ENCODE measurements at places on chromosomes 4 and X.

DNA sequence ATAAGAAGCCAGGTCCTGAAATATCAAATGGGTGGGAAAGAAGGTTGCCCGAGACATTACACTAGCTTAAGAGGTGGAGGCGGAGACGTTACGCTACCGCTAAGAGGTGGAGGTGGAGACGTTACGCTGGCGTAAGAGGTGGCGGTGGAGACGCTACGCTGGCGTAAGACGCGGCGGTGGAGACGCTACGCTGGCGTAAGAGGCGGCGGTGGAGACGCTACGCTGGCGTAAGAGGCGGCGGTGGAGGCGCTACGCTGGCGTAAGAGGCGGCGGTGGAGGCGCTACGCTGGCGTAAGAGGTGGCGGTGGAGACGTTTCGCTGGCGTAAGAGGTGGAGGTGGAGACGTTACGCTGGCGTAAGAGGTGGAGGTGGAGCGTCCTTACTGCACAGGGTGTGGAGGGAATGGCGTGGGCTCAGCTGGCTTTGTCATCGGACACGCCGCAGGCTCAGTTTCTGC, 12.8 kb downstream of the CYP4V2 start:
- no peak for DNase-seq

DNA sequence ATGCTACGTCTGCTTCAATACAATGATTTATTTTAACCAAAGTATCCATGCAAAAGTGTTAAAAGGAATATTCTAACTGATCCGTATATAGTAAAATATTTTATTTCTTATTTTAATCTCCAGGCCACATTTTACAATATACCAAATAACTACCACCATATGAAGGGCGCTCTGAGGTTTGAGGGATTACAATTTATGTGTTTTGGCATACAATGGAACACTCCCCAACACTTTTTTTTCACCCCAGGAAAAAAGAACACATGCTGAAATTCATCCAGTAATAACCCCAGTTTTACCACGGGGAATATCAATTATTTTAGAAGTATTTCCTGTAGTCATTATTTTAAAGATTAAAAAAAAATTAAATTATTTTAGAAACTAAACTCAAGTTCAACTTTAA, 65.4 kb downstream of the APBB2 start:
- DNase-seq = no peak

GRCh38 chr4:4990857-4991540, 28.3 kb downstream of the CYTL1 start:
- no peak for DNase-seq

DNA sequence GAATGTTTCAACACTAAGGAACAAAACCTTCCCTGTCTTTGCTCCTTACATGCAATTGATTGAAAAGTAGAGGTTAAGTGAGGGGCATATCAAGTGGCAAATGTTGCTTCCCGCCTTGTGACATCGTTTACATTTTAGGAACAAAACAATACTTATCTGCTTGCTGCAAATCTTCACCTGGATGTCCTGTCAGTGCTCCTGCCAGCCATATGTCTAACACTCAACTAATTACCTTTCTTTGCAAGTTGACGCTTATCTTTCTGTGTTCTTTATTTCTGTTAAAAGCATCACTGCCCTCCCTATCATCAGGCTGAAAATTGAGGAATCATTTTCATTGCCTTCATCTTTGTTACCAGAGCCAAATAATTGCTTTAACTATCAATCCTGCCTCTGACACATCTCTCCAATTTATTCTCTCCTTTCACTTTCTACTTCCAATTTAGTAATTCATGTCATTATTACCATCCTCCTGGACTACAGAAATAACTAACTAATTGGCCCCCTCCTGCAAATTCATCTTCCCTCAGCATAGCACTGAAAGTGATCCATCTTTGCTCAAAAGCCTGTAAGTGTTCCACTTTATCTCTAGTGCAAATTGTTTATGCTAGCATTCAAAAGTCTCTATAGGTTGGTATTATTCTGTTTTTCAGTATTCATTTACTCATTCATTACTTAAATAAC, 298.7 kb upstream of the ATOH1 start:
- DNase-seq = no peak

GRCh38 chr4:181701214-181701613, 542.0 kb upstream of the TENM3 start:
- DNase-seq = no peak

DNA sequence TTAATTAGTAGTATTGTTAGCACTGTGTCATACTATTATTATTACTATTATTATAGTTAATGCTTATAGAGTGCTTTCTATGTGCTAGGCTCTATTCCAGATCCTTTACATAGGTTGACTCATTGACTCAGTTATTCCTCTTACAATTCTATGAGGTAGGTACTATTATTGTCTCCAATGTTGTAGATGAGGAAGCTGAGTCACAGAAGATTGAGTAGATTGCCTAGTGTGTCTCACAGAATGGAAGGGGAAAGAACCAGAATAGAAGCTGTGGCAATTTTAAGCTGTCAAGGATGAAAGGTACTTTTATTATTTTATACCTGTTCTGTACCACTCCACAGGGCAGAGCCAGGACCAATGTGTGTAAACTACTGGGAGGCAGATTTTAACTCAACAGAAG, 1.9 kb upstream of the TCEAL1 start:
- DNase-seq = no peak

GRCh38 chr4:37516057-37516775, 170.0 kb downstream of the RELL1 start:
- no peak for DNase-seq

GRCh38 chr4:77158487-77158861, 1.5 kb downstream of the CCNG2 start:
- DNase-seq = no peak

GRCh38 chrX:75226280-75226679, 47.6 kb upstream of the UPRT start:
- DNase-seq = no peak

- peak; percentile 1 for DNase-seq
Measured at GRCh38 chrX:1661048-1661921, 46.4 kb downstream of the ASMT start.

- no peak for DNase-seq
Measured at GRCh38 chrX:54415534-54416350, 24.5 kb upstream of the TSR2 start.

- DNase-seq = no peak
Measured at GRCh38 chrX:109818976-109819375, 85.9 kb upstream of the ACSL4 start.

GRCh38 chr4:26346203-26346620, 25.4 kb downstream of the RBPJ start:
- no peak for DNase-seq

DNA sequence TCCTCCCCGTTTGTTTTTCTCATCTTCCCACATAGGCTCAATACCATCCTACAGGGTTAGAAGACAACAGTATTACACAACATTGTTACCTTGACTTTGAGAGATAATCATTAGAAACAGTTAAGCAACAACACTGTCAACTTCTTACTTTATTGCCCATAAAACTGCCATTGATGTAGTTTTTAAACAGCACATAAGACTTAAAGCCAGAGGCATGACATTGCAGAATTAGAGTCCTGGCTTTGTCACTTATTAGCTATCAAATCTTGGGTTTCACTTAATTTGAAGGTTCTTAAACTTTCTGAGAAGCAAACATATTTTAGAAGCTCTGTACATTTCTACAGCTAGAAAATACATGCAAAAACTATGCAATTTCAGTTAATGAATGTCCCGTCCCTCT, 41.8 kb downstream of the EIF4E start:
- DNase-seq = no peak

- DNase-seq = no peak
Measured at GRCh38 chr4:85475631-85476233, 782 bp downstream of the ARHGAP24 start.

DNA sequence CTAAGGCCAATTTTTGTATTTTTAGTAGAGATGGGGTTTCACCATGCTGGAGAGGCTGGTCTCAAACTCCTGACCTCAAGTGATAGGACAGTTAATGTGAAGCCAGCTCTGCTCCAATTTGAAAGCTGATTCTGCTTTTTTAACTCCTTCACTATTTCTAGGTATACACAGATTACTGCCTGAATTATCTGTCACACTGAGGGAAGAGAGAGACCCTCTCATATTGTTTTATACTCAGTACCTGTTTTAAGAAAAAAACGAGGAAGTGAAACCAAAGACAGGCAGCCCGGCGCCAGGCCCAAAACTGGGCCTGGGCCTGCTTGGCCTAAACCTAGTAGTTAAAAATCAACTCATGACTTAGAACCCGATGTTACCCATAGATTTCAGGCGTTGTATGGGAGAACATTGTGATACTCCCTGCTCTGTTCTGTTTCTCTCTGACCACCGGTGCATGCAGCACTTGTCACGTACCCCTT, 1601.5 kb upstream of the PCDH10 start:
- DNase-seq = no peak

DNA sequence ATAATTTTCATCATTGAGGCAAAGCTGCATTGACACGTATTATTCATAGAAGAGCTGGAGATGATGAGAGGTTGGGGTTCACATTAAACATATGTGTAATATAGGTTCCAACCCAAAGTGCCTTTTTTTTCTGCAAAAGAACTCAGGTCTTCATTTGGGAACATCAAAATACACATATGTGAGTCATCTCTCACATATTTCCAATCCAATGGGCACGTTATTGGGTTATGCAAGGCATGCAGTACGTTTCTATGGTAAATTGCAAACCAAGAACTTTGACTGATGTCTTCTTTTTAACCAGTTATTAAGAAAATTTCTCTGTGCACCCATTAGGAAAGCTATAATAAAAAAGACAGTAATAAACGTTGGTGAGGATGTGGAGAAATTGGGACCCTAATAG, 150.3 kb upstream of the FAM9B start:
- no peak for DNase-seq

- no peak for DNase-seq
Measured at GRCh38 chr4:183370786-183371185, 48.6 kb upstream of the CLDN24 start.

DNA sequence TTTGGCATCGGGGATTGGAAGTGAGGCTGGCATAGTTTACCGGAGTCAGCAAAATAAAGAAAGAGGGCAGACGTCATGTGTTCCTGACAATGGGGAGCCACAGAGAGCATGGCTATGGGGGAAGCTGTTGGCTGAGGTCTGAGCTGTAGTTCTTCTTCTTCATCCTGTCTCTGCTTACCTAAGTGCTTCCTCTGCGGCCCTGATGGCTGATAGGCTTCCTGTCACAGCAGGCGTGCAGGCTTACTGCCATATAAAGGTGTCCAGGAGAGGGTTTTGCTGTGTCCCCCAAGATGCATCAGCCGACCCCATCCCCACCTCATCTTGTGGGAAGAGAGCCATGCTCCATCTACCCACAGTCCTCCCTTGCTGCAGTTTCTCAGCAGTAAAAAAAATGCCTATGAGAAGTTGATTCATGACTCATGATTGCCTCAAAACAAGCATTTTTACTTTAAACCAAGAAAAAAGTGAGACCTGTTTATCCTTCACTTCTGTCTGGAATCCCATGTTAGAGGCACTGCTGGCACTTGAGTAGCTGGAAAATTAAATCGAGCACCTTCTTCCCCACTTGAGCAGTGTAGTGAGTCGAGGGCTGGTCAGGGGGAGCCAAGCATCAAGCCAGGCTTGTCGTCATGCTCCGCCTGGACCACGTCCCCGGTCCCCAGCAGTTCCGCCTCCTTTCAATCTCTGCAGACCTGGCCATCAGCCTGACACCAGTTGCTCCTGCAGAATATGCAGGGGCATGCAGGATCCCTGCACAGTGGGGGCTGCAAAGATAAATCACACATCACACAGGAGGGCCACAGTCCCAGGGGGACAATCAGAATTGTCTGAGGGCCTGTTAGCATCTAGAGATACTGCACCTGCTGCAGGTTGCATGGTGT, 237.8 kb downstream of the EVC2 start:
- DNase-seq = no peak

DNA sequence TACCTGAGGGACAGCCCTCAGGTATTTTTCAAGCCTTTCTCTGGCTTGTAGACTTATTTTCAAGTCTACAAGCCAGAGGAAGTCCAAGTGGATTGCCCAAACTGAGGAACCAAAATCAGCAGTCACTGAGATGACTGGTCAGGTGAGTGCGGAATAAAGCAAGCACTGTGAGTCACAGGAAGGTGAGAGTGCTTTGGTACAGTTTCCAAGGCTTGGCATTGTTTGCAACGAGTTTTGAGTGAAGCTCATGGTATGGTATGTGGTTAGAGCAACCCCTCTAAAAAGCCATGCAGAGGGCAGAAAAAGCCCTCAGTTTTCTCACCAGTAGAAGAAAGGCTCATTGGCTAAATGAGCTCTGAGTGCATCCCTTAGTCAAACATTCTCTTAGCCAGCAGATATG, 112.8 kb upstream of the EOLA2 start:
- DNase-seq = no peak

- DNase-seq = no peak
Measured at GRCh38 chr4:173572493-173573129, 42.6 kb upstream of the HAND2 start.

DNA sequence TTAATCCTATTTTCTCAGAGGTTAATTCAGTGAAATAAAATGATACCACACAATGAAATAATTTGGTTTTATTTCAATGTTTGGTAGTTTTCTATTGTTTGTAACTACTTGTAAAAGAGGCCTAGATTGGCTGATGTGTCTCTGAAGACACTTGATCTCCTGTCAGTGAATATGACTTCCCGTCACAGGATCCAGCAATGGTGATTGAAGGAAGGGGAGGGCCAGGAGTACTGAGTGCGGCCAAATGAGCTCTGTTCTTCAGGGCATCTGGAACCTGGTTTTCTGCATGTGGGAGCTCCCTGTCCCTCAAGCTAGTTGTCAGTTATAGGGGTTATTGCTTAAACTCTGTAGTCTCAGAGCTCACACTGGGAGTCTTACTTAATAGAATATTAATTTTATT, 86.5 kb upstream of the OTUD4 start:
- no peak for DNase-seq

DNA sequence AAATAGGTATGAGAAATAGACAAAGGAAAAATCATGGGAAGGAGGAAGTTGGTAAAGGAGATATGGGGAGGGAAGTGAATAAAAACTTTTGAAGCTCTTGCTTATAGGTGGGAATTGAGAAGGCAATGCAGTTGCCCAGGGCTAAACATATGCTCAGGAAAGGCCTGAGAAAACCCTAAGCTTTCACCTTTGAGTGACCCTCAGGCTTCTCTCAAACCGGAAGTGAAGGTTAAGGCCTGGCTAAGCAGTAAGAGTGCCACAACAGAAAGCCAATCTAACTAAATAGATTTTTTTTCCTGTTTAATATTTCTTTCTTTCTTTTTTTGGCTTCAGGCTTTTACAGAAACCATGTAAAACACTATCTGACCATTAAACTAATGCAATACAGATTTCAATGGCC, 69.5 kb upstream of the GABRA3 start:
- DNase-seq = no peak

GRCh38 chrX:13750204-13750603, 15.7 kb downstream of the OFD1 start:
- DNase-seq = no peak
